Sciatic nerve (tissue), 2 donors: ENCODE measurements at places on chromosomes 6 and 20.
A peak's percentile ranks its signal among the peaks of the same experiment; 100 is the strongest.

DNA sequence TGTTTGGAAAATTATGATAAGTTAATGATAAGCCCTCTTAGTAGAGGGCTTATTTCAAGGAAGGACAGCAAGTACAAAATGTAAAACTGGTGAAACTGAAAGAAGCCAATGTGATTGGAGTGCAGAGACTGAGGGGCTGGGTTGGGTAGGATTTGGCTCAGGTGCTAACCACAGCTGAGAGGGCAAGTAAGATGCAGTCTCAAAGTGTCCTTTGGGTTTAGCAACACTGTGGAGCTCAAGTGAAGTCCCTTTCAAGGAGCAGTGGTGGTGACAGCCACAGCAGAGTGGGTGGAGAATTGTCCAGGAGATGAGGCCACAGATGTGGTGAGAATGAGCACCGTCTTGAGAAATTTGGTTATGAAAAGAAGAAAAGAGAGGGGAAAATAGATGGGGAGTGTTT, 181.4 kb downstream of the AKAP7 start:
- no peak for DNase-seq

- DNase-seq: no peak
Observed at GRCh38 chr6:45611491-45611890, 233.8 kb upstream of the SUPT3H start.

GRCh38 chr20:56420028-56420427, 8.0 kb downstream of the CASS4 start:
- DNase-seq: no peak

GRCh38 chr6:32472781-32473375, 33.2 kb downstream of the HLA-DRA start:
- DNase-seq: no peak

DNA sequence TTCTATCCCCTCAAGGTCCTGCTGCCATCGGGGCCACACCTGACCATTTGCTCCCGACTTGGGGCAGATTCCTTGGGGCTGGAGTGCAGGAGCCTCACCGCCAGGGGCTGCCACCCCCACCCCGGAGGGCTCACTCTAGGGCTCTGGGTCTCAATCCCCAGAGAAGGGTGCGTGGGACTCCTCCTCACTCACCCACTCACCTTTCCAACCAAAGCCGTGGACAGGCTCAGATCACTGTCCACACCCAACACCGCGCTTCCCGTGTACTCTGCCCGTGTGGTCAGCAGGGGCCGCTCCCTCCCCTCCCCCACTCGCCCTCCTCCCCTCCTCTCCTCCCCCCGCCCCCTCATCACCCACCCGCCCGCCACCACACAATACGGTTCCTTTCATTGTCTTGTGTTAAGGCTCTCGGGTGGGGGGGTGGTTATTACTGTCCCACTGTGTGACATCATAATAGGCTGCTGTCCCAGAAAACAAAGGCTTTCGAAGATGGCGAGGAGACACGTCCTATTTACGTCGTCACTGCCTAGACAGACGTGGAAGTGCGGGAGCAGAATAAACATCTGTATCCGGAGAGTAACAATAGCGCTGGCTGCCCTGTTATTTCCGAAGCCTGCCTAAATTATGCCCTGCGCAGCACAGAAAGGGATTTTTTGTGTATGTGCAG, 85.8 kb downstream of the YTHDF1 start:
- DNase-seq: peak; percentile 21

DNA sequence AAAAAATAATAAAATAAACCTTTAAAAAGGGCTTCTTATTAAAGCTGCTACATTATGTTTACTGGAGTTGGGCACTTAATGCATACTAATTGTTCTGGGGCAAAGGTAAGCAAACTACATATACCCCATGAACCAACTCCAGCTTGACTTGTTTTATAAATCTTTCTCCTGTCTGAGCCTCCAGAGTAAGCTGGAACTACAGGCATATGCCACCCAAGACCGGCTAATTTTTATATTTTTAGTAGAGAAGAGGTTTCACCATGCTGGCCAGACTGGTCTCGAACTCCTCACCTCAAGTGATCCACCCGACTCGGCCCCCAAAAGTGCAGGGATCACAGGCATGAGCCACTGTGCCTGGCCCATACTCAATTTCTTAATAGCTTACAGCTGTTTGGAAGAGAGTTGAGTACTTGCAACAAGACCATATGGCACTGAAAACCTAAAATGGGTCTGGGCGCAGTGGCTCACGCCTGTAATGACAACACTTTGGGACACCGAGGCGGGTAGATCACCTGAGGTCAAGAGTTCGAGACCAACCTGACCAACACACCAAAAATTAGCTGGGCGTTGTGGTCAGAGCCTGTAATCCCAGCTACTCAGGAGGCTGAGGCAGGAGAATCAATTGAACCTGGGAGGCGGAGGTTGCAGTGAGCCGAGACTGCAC, 19.9 kb downstream of the ROMO1 start:
- no peak for DNase-seq
